Myocyte (in vitro differentiated cells): ENCODE measurements at places on chromosomes 7 and 10. TPM values are rescaled to one million over a fixed set of nuclear protein-coding genes. Genes with fewer than 3 reads are reported as not detected.

DNA sequence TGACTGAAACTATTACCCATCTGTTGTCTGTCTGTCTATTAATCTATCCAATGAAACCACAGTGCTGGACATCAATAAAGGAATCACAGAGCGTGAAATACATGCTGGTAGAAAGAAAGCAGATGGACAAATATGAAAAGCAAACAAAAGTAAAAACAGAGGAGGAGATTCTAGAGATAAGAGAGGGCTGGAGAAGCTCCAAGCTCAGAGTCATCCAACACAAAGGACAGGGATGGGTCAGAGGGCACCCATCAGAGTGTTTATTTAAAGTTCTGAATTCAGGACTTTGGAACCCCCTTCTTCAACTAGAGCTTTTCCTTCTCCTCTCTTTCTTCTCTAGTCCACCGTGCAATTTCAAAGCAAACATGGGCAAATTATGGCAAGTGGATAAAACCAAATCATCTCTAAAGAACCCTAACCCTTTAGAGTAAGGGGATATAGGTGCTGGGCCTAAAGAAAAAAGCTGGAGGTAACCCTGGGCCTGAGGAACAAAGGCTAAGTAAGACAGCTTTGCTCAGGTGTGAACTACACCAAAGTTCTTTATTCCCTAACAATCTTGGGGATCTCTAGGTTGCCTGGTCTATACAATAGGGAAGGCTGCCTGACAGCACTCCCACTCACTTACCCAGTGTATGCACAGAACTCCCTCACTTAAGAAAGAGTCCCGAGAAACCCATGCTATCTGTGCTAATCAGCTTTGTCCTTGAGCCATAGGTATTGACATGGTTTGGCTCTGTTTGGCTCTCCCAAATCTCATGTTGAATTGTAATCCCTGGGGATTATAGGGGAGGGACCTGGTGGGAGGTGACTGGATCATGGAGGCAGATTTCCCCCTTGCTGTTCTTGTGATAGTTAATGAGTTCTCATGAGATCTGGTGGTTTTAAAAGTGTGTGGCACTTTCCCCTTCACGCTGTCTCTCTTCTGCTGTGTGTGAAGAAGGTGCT, 97.0 kb downstream of the BAMBI start:
- no peak for DNase-seq

- no peak for DNase-seq
Measured at GRCh38 chr10:22495396-22495795, 150.1 kb downstream of the SPAG6 start.

DNA sequence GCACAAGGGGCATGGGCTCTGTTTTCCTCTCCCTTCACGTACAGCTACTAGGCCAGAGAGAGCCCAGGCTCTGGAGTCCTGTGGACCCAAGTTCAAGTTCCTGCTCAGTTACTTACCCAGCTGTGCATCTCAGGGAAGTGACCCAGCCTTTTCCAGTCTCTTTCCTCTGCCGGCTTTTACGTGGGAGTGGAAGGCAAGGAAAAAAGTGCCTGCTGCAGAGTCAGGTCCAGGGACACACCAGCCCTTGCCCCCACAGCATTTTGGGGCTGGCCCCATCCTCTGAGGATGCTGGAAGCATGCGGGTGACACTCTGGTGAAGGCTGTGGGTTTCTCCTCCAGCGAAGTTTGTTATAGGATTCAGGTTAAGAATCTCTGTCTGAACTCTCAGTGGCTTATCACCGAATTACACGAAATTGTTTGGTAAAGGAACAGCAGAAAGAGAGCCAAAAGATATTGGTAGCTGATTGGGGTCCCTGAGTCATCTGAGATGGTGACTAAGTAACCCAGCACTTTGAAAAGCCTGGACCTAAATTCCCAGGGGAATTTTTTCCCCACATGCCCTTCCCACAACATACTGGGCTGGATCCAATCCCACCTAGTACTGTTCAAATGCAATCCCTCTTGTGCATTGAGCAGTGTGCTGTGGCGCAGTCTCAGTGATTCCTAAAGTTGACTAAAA, 424.3 kb downstream of the RPS24 start:
- peak; percentile 76 for DNase-seq

Gene ZNF804B
- not detected in 2 replicates for total RNA-seq

DNA sequence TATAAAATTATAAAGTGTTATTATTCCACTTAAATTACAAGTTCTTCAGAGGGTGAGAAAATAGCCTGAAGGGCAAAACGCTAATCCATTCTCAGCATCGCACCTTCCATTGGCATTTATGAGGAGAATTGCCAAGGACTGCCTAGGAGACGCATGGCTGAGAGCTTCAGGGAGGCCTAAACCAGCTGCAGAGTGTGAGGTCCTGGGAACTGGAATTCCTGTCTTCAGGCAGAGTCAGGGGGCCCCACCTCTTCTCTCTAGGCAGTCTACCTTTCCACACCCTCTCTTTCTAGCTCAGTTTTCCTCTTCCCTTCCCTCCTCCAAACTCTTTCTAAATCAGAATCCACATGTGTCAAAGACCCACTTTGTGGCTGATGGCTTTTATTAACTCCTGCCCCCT, 35.3 kb downstream of the LRRC72 start:
- no peak for DNase-seq

Gene TMEM196
- not detected in 2 replicates for total RNA-seq

DNA sequence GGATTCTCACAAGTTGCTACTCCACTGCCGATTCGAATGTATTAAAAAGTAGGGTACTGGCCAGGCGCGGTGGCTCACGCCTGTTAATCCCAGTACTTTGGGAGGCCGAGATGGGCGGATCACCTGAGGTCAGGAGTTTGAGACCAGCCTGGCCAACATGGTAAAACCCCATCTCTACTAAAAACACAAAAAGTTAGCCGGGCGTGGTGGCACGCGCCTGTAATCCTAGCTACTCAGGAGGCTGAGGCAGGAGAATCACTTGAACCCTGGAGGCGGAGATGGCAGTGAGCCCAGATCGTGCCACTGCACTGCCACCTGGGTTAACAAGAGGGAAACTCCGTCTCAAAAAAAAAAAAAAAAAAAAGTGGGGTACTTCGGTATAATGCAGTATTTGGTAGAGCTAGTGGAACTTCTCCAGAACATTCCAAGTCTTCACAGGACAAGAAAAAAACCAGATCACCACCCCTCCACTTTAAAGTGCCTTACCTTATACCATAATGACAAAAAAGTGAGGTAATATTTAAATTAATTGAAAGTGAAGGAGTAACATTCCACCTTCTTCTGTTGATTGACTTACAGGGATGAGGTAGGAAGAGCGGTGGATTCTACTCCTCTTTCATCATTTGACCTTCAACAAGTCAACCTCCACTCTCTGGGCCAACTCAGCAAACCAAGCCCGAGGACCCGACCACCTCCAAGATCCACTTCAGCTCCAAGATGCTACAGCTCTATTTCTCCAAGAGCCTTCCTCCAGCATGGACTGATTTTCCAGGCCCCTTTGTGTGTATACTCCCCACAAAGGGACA, 2.0 kb downstream of the BAZ1B start:
- no peak for DNase-seq

Gene STAG3
- total RNA-seq = 0.31 TPM in 1 of 2 replicates, not detected in the other

DNA sequence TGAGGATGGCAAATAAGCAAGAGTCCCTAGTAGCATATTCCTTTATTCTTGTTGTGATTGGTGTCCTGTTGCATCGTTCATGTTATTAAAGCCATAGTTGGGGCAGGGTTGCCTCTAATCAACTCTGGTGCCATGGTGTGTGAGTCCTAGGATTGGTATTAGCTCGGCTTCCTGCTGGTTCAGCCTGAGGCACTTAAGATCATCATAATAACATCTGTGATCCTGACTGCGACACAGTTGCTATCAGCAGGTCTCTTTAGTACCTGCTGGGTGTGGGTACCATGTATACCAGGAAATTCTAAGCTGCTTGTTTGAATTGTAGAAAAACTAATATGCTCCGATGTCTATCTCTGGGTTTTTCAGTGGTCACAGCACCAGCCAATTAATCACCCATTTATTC, 1.6 kb downstream of the WEE2 start:
- DNase-seq = no peak

DNA sequence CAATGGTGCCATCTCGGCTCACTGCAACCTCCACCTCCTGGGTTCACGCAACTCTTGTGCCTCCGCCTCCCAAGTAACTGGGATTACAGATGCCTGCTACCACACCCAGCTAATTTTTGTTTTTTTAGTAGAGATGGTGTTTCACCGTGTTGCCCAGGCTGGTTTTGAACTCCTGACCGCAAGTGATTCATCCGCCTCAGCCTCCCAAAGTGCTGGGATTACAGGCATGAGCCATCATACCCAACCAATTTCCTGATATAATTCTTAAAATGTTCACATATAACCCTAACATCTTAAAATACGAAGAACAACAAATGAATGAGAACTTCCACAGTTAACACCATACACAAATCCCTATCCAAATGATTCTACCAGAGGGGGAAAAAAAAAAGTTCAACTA, 31.2 kb downstream of the BAIAP2L1 start:
- no peak for DNase-seq

- DNase-seq = peak; percentile 55
Measured at GRCh38 chr7:126790763-126791162, 462.0 kb downstream of the GRM8 start.

Gene OR2A1
- not detected in 2 replicates for total RNA-seq
